ENCODE measurements at places on chromosomes 6 and 20. TPM values are rescaled to one million over a fixed set of nuclear protein-coding genes. Genes with fewer than 3 reads are reported as not detected.

DNA sequence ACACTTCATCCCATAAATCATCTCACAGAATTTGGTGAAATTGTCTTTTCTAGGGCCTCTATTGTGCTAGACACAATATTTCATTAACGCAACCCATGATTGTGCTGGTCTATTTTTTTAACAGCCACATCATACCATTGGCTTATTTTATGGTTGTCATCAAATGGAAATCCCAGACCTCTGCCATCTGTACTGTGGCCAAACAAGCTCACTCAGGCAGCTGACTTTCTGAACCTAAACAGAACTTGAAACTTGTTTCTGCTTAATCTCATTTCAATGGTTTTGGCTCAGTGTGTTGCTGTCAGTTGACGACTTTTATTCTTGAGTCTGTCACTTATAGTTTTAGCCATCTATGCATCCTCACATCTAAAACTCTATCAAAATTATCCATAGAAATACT, 111.8 kb downstream of the HAO1 start:
- no peak for DNase-seq

Gene ALDH5A1
- 3.4 TPM for total RNA-seq

GRCh38 chr6:167399599-167399998, 74.7 kb downstream of the TTLL2 start:
- no peak for DNase-seq

Gene FOXQ1
- total RNA-seq: 0.63 TPM

Gene FOXS1
- 2.0 TPM for total RNA-seq

DNA sequence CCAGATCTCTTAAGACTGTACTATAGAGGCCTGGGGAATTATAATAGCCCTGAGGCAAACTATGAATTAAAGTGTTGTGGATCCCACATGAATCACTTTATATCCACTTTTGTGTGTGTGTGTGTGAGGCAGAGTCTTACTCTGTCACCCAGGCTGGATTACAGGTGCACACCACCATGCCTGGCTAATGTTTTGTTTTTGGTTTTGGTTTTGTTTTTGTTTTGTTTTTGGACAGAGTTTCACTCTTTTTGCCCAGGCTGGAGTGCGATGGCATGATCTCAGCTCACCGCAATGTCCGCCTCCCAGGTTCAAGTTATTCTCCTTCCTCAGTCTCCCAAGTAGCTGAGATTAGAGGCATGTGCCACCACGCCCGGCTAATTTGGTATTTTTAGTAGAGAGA, 32.2 kb upstream of the MICB start:
- DNase-seq: no peak

DNA sequence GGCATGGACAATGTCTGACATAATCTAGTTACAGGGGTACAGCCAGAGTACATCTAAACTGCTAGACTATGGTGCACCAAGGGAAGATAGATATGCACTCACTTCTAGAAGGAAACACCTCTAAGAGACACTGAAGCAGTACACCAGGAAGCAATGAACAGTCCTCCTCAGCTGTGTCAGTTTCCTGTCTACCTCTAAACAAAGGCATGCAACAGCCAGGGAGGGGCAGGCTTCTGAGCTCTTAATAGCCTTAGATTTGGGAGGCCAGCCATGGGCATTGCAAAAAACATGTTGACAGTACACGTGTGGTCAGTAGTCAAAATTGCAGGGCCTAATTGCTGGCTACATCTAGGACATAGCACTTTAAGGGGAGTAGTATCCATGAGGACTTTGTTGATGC, 21.4 kb downstream of the CRYBG1 start:
- peak; percentile 28 for DNase-seq

Gene PPP1R10
- 29.5 TPM for total RNA-seq
